ENCODE measurements at places on chromosomes 3 and 15.

GRCh38 chr15:74141591-74141990, 11.2 kb downstream of the ISLR2 start:
- DNase-seq: no peak

- DNase-seq: no peak
Observed at GRCh38 chr3:37970802-37971201, 19.8 kb upstream of the VILL start.

DNA sequence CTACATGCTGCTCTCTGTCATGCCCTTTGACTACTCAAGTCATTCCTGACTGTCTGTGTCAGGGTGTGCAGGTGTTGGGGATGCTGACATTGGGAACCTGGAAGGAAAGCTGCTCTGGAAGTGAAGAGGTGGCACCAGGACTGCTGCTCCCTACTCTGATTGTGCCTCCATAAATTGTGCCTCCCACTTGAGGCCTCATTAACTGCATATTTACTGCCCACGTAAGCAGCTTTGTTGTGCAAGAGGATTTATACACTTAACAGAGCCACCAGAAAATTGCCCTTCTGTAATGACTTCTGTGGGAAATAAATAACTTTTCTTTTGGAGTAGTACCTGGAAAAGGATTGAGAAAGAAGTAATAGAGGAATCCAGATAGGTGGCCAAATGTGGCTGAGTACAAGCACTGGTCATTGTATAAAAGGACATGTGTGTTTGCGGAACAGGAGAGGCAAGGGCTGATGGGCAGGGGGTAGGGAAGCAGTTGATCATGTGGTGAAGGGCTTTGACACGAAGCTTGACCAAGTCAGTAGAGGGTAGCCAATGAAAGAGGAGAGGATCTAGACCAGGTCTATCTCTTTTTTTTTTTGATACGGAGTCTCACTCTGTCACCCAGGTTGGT, 24.8 kb downstream of the IL20RB start:
- DNase-seq: no peak

DNA sequence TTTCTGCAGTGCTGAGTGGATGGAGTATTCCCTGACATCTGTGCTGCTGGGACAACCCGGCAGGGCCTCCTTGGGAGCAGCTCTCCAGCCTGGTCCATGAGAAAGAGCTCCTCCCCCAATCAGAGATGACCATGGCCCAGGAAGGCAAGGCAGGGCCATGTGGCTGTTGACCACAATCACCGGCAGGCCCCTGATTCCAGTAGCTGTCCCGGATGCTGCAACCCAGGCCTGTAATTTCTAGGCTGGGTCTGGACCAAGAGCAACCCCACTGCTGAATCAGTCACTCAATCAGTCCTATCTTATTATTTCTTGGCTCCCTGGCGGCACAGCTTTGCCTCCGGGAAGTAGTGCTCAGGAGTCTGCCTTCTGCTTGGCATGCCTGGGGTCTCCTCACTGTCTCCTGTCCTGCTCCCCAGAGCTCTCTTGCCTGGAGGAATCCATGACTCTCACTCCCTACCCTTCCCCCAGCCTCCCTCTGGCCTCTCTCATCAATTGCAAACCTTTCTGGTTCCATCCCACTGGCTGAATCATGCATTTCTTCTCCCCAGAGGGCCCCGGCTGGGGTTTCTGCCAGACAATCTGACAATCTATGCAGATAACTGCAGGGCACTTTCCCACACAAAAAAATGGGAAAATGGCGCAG, 32.6 kb upstream of the ITGA11 start:
- DNase-seq: no peak

GRCh38 chr3:9598783-9599387, 45.3 kb upstream of the LHFPL4 start:
- no peak for DNase-seq

GRCh38 chr15:67777071-67777470, 48.2 kb upstream of the SKOR1 start:
- no peak for DNase-seq

DNA sequence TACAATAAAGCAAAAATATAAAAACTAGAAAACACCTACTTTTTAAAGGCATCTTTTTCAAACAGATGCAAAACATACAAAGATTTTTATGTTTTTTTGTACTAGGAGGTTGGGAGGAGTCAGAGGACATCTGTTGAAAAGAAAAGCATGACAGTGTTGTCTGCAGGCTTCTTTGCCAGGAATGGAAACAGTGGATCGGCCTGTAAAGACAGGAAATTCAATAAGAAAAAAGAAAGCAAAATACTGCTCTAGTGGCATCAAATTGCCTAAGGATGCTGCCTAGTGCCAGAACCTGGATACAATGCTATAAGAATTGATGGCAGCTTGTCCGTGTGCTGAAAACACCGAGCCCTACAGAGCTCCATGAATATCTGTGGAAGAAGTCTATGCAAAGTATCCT, 69.9 kb downstream of the TBC1D5 start:
- no peak for DNase-seq

- DNase-seq: no peak
Observed at GRCh38 chr3:17759901-17760300, 17.5 kb upstream of the TBC1D5 start.

DNA sequence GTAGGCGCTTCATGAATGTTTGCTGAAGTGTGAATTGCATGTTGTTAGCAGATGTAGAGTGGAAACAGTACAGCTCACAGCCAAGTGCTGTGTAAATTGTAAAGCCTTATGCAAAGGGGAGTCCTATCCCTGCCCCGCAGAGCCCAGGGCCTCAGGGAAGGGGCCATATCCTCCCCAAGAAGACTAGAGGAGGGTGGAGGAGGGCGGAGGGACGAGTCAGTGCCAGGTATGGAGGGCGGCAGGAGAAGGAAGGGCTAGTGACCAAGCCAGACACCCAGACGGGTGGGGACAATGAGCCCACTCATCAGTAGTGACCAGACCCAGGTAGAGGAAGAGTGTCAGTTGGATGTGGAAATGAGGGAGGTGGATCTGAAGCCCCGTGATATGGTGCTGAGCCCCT, 45.2 kb downstream of the ZNF710 start:
- DNase-seq: no peak

GRCh38 chr3:172314591-172315160, 133.6 kb downstream of the GHSR start:
- no peak for DNase-seq

- DNase-seq: no peak
Observed at GRCh38 chr3:177772908-177773557, 575.8 kb upstream of the TBL1XR1 start.

- no peak for DNase-seq
Observed at GRCh38 chr15:41942886-41943285, 29.5 kb downstream of the EHD4 start.

DNA sequence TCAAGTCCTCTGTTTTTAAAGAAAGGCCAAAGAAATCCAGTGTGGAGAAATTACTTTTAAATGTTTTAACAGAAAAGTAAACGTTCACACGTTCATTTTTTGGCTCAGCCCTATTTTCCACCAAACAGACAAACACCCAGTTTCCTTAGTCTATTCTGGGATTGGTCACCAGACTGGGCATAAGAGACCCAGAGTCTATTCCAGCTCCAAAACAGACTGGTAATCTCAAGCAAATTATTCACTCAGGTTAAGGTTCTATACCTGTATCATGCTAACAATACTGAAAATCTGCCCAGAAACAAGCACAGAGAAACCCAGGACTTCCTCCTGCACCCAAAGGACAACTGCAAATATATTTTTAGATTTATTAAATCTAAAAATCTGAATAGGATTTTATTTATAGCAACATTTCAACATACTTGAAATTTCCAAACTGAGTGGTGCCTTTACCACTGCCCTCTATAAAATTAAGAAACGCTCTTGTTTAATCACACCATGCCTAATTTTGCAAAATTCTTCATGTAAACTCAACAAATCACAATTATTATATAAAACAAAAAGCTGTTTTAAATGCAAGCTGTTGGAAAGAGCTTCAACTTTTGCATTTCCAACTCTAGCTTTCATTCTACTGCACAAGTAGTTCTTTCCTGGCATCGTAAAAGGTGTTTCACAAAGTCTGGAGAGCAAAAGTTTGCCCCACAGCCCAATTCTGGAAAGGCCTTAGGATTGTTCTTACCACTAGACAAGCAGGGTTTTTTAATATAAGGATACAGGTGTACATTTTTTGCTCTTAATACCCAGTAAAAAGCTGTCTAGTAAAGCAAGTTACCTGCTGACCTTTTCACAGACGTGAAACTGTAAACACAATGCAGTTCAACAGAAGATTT, 18.7 kb downstream of the ZNF148 start:
- no peak for DNase-seq

DNA sequence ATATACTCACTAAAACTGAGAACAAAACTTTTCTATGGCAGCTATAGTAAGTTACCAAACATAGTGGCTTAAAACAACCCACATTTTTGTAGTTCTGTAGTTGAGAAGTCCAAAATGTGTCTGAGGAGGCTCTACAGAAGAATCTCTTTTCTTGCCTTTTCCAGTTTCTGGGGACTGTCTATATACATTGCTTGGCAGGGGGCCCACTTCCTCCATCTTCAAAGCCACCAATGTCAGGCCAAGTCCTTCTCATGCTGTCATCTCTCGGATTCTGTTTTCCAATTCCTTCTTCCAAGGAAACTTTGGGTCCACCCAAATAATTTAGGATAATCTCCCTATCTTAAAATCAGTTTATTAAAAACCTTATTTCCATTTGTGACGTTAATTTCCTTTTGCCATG, 92.7 kb downstream of the DLG1 start:
- no peak for DNase-seq

DNA sequence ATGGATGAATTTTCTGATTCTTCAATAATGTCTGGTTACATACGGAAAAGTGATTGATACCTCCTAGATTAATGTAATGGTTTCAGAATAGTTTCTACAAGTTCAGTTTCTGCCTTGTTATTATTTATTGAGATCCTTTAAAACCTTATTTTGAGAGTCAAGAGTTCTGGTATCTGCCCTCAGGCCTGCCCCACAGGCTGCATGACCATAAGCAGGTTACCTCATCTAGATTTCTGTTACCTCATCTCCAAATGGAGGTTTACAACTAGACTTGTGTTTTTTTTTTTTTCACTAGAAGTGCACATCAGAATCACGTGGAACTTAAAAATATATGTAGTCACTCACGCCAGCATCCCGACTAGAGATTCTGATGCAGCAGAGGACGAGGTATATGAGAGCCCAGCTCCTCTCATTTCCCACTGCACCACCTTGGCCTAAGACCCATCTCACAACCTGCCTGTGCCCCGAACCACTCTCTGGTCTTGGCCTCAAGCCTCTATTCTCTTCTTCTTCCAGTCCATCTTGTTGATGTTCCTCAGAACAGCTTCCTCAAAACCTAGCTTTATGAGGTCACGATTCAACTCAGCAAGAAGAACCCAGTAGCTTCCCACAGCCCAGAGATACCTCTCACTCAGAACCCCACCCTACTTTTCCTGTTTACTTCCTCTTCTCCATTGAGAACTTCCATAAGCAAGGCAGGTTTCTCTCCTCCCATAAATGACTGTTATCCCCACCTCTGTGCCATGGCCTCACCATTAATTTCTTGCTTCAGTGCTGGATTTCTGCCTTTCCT, 353.4 kb downstream of the CHST2 start:
- no peak for DNase-seq

- DNase-seq: no peak
Observed at GRCh38 chr3:7205962-7206361, 345.0 kb downstream of the GRM7 start.

DNA sequence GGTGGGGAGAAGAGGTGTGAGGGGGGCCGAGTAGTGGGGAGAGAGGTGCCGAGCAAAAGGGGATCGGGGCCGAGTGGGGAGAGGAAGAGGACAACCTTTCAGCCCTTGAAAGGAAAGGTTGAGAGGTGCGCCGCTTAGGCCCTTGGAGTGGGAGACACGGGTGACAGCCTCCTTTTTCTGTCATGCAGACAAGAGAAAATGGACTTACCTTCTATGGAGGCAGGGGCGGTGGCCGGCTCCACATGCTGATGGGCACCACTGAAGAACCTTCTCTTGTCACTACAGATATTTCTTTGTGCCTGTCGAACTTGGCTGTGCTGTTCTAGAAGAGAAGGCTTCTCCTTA, 421 bp downstream of the KLHL18 start:
- no peak for DNase-seq

DNA sequence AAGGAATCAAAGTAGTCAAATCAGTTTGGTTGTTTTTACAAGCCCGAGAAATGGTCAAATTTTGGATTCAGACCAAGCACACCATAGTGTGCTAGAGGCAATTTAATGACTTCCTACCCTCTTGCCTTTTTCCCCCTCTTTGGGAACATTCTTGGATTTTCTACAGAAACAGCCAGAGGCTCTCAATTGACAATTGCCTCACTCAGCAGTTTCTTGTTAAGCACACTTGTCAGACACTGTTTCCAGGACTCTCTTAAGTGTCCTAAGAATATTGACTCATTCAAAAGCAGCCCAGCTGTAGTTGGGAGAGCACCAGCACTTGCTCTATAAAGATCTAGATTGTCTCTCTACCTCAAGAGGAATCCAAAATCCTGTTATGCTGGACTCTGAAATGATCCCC, 1.5 kb upstream of the SLC35G2 start:
- DNase-seq: no peak

- DNase-seq: no peak
Observed at GRCh38 chr3:139532976-139533375, 6.6 kb downstream of the RBP1 start.

DNA sequence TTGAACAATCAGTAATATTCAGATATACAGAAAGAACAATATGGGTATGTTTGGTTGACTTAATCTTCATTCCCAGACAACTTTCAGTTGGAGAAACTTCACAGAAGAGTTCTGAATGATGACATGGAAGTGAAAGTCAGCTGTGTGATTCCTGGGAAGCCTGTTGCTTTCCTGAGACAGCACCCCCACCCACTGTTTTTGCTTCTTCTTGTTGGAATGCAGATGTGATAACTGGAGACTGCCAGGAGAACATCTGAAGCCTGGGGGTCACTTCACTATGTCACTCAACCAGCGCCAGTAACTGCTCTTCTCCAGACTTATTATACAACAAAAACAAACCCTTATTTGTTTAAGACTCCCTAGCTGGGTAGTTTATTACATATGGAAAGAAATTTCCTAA, 599.4 kb downstream of the ZIC1 start:
- no peak for DNase-seq

- no peak for DNase-seq
Observed at GRCh38 chr15:69417581-69417980, 3.4 kb downstream of the KIF23 start.

GRCh38 chr3:17278006-17278405, 393.3 kb downstream of the PLCL2 start:
- DNase-seq: no peak

DNA sequence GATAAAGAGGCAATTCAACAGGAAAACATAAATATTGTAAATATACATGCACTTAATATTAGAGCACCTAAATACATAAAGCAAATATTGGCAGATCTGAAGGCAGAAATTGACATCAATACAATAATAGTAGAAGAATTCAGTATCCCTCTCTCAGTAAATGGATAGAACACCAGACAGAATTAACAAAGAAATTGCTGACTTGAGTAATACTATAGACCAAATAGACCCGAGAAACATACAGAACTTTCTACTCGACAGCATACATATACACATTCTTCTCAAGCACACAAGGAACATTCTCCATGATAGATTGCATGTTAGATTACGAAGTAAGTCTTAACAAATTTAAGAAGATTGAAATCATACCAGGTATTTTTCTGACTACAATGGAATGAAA, 50.2 kb downstream of the OXSM start:
- no peak for DNase-seq

- DNase-seq: no peak
Observed at GRCh38 chr3:3064297-3064696, 45.9 kb downstream of the IL5RA start.

- no peak for DNase-seq
Observed at GRCh38 chr15:67187351-67187854, 67.1 kb downstream of the AAGAB start.

All from stimulated activated CD4-positive, alpha-beta T cell treated with anti-CD3 and anti-CD28 coated beads, Interleukin-1b, Interleukin-23, amount 100 ng/mL, for 1 hour (primary cell).